ENCODE measurements at places on chromosomes 5 and 9.

- DNase-seq = no peak
These were observed 87.4 kb downstream of the THBS4 start for GRCh38 chr5:80122579-80122978.

DNA sequence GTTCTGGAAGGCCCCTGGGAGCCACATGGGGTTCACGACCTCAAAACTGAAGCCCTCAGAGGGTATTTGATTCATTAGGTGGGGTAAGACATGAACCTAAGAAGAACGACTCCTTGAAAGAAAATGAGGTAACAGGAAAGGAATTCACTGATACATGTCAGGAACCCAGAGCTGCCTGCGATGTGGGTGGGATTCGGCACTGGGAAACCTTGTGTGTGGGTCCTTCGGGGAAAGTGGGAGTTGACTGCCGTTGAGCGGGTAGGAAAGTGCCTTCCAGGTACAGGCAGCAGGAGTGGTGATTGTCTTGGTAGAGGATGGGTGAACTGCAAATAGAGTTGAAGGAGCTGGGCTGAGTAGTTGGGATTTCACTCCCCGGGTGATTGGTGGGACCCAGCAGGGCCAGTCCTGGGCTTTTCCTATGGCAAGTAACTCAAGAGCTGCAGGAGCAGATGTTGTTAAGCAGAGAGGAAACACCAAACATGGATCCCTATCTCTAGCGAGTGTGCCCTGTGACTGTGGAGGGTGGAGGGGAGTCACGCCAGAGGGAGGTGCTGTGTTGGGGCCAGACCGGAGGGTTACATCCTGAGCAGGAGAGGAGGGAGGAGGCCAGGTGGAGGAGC lies 30.8 kb downstream of the ANKRD33B start:
- DNase-seq = no peak

GRCh38 chr9:13268469-13268868 lies 11.0 kb downstream of the MPDZ start:
- no peak for DNase-seq

DNA sequence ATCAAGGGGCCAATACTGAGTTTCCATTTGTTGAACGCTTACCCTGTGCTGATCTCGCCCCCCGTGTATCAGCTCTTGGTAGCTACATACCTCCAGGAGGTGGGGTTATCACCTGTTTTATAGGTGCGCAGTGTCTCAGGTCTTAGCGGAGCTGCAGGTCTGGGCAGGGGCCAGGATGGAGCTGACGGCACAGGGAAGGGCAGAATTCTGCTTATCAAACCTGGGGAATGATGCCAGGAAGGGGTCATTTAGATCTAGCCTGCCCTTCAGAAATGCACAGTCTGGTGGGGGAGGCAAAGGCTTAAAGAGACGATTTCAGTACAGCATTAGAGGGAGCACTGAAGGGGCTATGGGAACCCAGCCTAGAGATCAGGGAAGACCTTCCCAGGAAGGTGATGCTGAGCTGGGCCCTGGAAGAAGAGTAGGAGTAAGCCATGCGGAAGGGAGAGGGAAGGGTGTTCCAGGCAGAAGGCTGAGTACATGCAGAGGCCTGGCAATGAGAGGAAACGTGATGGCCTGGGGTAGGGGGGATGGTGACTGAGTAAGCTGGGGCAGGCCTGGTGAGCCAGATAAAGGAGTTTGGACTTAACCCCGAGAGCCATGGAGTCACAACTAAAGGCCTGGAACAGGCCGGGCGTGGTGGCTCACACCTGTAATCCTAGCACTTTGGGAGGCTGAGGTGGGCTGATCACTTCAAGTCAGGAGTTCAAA lies 31.5 kb downstream of the OLFML2A start:
- DNase-seq = no peak

DNA sequence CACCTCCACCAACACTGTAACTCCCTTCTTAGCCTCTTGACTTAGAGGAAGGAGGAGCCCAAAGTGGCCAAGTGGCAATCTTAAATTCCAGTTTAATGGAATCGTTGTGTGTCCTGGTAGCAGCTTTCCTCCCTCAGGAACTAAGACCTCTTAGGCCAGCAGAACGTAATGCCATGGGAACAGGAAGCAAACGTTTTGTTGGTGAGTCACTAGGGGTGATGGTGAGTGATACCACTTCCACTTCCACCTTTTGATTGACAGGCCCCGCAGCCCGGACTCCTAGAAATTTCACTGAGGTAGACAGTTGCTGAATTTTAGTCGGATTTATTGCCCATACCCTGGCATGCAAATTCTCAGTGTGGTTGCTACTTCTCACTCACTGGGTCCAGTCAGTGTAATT lies 94.2 kb upstream of the FBN2 start:
- no peak for DNase-seq

DNA sequence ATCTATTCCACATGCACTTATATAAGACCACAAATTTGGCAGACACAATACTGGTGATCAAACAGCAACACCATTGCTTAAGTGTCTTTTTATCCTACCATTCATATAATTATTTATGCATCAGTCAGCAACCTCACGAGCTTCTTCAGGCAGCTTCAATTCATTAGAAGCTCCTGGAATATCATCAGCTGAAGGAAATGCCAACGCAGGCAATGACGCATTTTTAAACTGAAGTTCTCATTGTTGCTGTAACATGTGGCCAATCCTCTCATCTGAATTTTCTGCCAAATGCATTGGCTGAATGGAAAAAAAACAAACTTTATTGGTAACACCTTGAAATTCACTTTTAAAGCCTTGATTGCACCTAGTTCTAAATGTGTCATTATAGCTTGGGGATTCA lies 376.4 kb upstream of the RGMB start:
- DNase-seq = no peak

DNA sequence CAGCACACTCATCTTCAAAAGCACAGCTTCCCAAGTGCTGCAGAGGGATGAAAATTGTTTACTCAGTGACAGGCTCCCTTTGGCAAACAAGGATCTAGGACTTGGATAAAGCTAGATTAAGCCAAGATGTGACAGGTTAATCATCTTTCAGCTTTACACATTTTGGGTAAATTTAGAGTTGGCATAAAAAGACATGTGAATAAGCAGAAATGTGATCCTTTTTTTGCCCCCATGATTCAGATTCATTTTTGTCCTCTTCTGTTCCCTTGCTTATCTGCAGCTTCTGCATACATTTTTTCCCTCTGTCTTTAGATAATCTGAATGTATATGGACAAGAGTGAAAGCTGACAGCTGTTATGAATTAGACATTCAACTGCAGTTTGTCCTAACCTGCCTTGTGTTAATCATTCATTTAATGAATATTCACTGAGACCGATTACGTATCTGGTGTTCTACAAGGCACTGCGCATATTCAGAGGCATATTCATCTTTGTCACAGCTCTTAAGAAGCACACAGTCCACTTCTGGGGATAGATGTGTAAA lies 19.6 kb downstream of the ADAMTSL1 start:
- no peak for DNase-seq

- DNase-seq = no peak
These were observed 11.7 kb upstream of the FCN2 start for GRCh38 chr9:134868751-134869553.

DNA sequence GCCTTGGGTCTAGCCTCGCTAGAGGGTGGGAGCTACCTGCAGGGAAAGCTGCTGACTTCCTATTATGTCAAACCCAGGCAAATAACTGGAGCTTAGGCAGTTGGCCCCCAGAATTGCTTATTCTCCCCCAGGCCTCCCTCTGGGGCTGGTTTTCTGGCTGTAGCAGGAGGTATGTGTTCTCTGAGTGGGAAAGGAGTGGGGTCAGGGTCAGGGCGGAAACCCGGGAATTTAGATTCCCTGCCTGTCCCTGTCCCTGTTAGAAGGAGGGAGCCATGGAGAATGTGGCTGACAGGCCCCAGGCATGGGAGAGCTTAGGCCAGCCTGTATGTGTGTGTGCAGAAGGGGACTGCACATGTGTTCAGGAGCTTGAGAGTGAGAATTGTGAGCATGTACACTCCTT lies 13.6 kb upstream of the CXXC5 start:
- no peak for DNase-seq

DNA sequence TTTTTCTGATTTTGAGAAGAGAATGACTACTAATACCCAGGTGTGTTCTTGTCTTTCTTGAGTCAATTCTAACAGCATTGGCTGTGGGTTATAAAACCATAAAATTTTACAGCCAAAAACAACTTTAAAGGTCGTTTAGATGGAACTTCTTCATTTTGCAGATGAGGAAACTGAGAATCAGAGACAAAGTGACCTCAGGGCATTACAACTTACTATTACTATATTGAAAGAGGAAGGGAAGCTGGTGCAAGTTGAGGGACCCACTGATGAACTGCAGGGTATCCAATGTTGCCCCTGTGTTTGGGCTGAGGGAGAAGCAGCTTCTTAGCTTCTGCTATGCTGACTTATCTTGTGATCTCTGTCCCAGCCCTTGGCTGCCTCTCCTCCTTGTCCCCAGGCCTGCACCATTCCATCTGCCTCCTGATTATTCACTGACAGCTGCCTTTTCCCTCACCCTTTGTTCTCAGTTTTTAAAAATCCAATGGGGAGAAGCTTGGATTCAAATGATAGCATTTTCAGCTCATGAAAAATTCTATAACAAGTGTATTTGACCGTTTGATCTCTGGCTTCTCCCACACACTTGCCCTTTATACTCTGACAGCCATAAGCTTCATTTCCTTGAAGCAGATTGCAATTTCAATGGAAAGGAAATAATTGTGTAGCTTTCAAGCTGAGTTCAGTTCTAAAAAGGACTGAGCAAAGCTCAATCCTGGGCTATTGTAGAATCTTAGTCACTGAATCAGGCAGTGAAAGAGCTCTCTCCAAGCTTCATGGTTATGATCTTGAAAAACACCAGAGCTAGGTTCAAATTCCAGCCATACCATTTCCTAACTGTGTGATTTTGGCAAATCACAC lies 68.5 kb downstream of the TMC1 start:
- DNase-seq = no peak

GRCh38 chr9:128062279-128062678 lies 4.8 kb downstream of the NAIF1 start:
- no peak for DNase-seq

DNA sequence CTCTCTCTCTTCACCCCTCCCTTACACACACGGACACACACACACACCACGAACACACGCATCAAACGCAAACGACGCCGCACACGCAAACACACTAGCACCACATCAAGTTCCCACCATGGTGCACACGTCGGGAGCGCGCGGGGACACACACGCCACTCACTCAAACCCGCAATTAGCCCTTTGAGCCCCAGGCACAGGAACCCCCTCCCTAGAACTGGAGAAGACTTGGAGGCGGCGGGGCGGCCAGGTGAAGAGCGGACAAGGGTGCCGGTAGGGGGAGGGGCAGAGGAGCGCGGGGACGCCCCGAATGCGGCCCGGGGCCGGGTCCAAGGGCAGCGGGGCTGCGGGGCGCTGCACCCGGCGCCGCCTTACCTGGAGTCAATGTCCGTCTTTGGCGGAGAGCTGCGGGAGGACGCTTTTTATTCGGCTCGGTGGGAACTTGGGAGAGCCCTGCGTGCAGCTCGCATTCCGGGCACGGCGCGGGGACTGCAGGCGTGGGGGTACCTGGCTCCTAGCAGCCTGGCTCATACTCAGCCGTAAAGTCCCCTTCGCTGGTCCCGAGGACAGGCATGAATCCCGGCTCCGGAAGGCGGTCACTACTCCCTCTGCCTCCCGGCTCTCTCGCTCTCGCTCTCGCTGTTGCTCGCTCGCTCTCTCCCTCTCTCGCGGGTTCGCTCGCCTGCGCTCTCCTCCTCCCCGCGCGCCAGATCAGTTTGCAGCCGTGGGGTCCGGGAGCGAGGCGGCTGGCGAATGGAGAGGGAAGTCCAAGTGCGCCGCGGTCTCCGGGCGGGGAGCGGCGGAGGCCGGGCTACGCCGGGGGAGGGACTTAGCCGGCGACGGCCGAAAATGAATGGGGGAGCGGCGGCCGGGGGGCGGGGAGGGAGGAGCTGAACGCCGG lies at the start of gene BRINP1:
TSS of gene BRINP1 (minus strand) at position 755 of the 901 bp plus-strand sequence. CDS start 56,080 bp downstream, outside the sequence.
- DNase-seq = no peak

GRCh38 chr5:123287881-123288280 lies 135.3 kb downstream of the CEP120 start:
- DNase-seq = no peak

DNA sequence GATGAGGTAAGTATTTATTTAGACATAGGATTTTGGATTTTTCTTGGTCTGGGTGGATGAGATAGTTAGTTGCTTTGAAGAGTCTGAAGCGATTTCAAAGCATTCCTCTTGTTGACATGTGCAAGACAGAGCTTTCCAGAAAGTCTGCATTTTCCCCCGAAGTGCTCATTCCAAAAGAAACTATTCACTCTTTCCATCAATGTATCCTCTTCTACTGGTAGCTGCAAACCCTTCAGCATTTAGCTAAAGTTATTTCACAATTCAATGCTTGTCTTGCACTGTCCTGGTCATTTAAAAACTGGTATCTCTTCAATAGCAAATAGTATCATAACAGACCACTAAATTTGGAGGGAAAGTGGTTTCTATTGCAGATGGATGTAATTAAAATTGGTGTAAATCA lies 13.0 kb downstream of the NREP start:
- no peak for DNase-seq

GRCh38 chr5:9722601-9723180 lies 92.5 kb upstream of the TAS2R1 start:
- no peak for DNase-seq

GRCh38 chr5:141484641-141485311 lies at the start of gene PCDHGC4:
Gene PCDHGC4 (plus strand): TSS chr5:141485030. CDS start chr5:141485174, 144 bp downstream.
- no peak for DNase-seq

DNA sequence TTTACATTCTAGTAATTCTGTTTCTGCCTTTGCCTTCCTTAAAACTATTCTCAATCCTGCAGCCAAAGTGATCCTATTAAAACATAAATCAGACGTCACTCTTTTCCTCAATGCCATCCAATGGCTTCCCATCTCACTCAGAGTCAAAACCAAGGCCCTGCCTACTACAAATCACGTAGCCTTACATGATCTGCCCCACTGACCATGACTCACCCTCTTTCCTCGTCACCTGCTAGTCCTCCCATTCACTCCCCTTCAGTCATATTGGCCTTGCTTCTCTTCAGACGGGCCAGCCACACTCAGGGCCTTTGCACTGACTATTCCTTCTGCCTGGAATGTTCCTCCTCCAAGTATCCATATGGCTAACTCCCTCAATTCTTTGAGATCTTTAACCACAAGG lies 39.0 kb upstream of the DMXL1 start:
- no peak for DNase-seq

GRCh38 chr5:79521156-79521555 lies 7.2 kb upstream of the HOMER1 start:
- no peak for DNase-seq

DNA sequence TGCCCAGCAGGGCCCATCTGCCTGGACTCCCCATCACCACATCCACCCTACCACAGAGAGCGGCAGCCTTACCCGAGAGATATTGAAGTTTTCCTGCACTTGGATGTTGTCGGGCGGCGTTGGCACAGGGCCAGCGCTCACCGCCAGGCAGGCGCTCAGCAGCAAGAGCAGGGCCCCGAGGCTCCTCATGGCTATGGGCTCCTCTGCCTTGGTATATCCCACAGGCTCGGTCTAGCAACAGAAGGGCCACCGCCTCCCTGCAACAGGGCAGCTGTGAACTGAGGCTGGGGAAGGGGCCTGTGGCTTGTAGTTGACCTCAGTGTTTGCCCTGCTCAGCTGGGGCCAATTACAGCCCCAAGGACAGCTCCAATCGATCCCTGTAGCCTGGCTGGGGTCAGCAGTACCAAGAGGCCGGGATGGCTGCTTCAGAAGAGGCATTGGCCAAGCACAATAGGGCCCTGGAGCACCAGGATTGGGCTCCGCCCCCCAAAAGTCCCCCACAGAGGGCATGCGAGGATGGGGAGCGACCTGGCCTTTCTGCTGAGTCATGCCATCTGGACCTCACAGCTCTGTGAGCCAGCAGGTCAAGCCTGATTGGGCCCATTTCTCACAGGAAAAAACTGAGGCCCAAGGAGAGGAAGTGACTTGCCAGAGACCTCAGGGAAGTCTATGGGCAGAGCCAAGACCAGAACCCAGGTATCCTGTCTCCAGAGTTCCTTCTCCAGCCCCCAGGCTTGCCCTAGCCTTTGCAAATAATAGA lies at the start of gene AMBP:
TSS of gene AMBP (minus strand) at position 280 of the 760 bp plus-strand sequence. CDS start at position 189, 91 bp downstream.
- no peak for DNase-seq

Data from stimulated activated CD8-positive, alpha-beta memory T cell treated with anti-CD3 and anti-CD28 coated beads, Interleukin-15, amount 100 ng/mL, for 24 hours (primary cell).